ENCODE measurements at places on chromosomes 12 and 14.
A peak's percentile ranks its signal among the peaks of the same experiment; 100 is the strongest.

GRCh38 chr12:124517260-124518050 is 50.0 kb downstream of the NCOR2 start:
- DNase-seq = no peak

- DNase-seq = no peak
These were observed 7.8 kb downstream of the PRPF39 start for GRCh38 chr14:45091710-45092109.

DNA sequence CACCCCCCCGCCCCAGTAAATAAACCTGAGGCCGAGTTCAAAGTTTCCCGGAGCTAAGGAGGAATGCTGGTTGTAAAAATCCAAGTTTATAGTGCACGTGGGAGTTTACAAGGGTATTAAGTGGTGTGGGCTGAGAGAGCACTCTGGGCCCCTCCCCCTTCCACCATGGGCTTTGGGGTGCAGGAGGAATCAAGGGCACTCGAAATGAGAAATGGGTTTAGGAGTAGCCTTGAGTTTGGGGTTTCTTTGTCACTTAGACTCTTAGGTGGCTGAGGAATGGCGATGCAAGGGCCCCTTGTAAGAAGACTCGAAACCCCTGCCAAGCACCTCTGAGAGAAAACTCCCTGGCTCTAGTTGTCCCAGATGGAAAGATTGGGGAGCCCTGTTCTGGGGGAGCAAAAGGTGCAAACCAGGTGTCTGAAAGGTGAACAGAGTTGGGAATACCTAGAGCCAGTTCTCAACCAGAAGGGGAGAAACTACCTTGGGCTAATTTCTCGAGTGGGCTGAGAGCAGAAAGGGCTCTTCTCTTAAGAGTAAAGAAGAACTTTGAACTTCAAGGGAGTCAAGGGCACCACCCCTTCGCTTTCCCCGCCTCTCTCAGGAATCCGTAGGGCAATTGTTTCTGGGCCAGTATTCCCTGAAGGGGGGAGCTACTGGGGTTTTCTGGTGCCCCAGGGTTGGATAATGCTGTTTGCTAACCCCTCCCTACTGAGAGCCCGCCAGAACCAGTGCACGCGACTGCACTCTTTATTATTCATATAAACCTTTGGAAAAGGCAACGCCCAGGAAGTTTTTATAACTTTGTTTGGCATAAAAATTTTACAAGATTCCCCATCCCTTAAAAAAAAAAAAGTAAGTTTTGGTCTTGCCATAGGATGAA is 4.0 kb upstream of the HOTAIR start:
- no peak for DNase-seq

GRCh38 chr12:94874518-94875302 is 128.8 kb downstream of the NDUFA12 start:
- no peak for DNase-seq

GRCh38 chr12:103503546-103504480 is 8.0 kb upstream of the C12orf42 start:
- DNase-seq = no peak

DNA sequence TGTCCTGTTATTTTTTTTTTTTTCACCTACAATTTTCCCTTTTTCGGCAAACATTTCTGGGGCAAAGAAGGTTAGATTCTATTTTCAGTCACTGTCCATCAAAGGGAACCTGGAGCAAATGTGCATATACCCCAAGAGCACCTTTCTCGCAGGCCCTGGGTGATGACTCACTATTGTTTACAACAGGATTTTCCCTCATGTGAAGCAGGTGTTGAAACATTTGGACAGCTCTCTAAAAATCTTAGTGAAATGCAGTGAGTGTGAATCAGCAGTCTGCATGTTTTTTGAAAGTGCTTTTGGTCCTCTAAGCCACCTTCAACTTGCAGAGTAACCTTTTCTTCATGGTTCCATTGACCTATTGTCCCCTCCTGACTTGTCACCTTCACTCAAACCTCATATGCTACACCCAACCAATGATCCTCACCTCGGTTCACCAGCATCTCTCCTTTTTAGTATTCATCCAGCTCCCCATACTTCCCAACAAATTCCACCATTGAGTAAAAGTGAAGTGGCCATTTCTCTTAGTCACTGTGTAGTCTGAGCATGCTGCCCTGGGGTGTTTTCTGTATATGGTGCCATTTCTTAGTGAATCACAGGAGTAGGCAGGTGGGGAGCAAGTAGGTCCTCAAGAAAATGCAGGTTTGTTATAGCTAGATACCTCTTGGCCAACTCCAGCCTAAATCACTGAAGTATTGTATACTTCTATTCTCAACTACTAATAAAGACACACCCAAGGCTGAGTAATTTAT is 260.2 kb downstream of the BMP4 start:
- DNase-seq = no peak

DNA sequence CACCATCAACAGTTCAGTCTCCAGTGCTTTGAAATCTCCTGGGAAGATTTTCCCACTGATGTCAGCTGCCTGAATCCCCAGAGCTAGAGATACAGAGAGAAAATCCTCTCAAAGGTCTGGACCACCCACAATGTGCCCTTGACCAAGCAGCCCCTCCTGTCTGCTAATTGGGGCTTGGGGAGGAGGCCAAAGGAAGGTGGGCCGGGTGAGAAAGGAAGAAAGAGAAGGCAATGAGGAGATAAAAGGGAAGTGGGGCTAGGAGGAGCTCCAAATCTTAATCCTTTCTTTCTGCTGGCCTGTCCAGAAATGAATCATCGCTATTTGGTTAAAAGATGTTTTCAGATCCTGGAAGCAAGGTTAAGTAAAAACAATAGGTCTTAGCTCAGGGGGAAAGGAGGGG is 322.9 kb downstream of the BCL11B start:
- DNase-seq = no peak

GRCh38 chr12:107817250-107817649 is 42.7 kb downstream of the ASCL4 start:
- DNase-seq = no peak

GRCh38 chr12:981176-981828 is 9.7 kb upstream of the ERC1 start:
- DNase-seq = no peak

GRCh38 chr14:24130380-24130716 is at the start of gene FITM1:
FITM1 (plus strand) TSS chr14:24130659; CDS start chr14:24131564, 905 bp downstream.
- DNase-seq = no peak

- DNase-seq = no peak
These were observed 64.7 kb downstream of the MAP3K9 start for GRCh38 chr14:70744641-70745040.

DNA sequence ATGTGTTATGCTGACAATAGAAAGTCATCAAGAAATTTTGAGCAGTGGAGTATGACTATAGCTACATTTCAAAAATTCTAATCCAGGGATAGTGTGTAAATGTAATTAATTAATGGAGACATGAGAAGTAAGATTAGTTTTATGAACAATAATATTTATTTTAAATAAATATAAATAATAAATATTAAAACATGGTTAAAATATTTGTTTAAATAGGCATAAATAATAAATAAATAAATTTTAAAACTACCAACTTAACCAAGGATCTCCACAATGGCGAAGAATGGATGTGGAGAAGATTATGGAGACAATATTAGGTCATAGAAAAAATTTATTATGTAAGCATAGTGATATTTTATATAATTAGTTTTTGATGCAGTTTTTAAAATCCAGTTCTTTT is 588.2 kb upstream of the NOVA1 start:
- no peak for DNase-seq

DNA sequence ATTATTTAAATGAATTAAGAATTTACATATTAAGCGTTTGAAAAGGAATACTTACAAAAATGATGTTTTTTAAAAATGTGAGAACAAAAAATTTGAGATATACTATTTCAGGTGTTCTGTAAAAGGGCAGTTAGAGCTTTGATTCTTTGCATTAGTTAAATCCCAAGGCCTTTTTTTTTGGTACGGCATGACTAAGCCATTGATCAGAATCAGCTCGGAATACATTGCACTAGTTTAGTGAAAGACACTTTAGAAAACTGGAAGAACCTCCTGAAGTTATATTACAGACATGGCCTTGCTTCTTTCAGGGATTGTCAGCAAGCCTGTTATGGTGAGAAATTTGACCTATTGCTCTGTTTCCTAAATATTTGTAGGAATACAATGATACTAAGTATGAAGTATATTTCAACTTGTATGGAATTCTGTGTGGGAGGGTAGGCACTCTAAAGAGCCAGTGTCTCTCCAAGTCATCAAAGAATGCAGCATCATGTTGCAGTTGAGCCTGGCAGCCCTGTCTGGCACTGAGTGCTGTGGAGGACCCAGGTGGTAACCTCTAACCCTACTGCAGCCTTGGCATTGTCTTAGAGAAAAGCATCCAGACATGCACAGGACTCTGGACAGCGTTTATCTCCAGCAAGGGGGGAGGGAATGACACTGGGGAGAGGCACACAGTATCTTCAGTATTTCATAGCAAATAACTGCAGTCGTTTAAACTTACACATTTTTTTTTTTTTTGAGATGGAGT is 1.5 kb downstream of the KLC1 start:
- no peak for DNase-seq

- DNase-seq = no peak
These were observed 124.1 kb downstream of the ARMH4 start for GRCh38 chr14:58027904-58028303.

DNA sequence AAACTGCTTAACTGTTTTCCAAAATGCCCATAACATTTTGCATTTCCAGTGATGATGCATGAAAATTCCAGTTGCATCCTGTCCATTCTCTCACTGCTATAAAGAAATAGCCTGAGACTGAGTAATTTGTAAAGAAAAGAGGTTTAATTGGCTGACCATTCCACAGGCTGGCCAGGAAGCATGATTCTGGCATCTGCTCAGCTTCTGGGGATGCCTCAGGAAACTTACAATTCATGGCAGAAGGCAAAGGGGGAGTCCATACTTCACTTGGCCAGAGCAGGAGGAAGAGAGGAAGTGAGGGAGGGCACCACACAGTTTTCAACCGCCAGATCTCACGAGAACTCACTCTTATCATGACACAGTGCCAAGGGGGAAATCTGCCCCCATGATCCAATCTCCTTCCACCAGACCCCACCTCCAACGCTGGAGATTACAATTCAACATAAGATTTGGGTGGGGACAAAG is 18.2 kb upstream of the CLEC2D start:
- peak; percentile 51 for DNase-seq

- DNase-seq = no peak
These were observed 58.6 kb upstream of the BCL11B start for GRCh38 chr14:99330316-99331240.

DNA sequence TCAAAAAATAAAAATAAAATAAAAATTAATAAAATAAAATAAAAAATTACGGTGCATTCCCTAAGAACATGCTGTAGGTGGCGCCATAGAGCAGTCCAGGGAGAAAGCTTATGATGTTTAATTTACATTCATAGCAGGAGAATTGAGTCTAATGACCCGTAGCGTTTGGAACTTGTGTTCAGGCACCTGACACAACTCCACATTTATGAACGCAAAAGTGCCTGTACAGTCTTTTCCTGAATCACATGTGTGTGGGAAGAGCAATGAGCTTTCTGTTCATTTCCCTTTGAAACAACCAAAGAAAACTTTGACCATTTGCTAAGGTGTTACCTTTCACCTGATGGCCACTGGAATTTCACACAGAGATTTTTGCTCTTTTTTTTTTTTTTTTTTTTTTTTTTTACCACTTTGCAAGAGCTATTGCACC is 60.6 kb upstream of the KCNA1 start:
- DNase-seq = no peak

All from inflammatory macrophage treated with lipopolysaccharide for 1 hour (primary cell).